ENCODE measurements at places on chromosomes 16 and 17. TPM values are rescaled to one million over a fixed set of nuclear protein-coding genes. Genes with fewer than 3 reads are reported as not detected.

MARCHF10 gene
- not detected for total RNA-seq

SCGB1C2 gene
- not detected for total RNA-seq

C16orf86 gene
- total RNA-seq: 10.3 TPM

OR2C1 gene
- not detected for total RNA-seq

CLEC3A gene
- total RNA-seq: not detected

PIMREG gene
- total RNA-seq: 3.3 TPM

EPX gene
- not detected for total RNA-seq

HOXB8 gene
- 0.47 TPM for total RNA-seq

REXO5 gene
- 2.0 TPM for total RNA-seq

SOX15 gene
- total RNA-seq: 0.85 TPM

NUPR1 gene
- 72.5 TPM for total RNA-seq

ABCA8 gene
- 58.8 TPM for total RNA-seq

TBC1D3G gene
- total RNA-seq: not detected

All from pericardium fibroblast (primary cell).